Esophagus squamous epithelium (tissue), 5 donors: ENCODE measurements at places on chromosomes 3 and 15.

GRCh38 chr15:99732124-99732750 is 1.0 kb downstream of the LYSMD4 start:
- no peak for DNase-seq

DNA sequence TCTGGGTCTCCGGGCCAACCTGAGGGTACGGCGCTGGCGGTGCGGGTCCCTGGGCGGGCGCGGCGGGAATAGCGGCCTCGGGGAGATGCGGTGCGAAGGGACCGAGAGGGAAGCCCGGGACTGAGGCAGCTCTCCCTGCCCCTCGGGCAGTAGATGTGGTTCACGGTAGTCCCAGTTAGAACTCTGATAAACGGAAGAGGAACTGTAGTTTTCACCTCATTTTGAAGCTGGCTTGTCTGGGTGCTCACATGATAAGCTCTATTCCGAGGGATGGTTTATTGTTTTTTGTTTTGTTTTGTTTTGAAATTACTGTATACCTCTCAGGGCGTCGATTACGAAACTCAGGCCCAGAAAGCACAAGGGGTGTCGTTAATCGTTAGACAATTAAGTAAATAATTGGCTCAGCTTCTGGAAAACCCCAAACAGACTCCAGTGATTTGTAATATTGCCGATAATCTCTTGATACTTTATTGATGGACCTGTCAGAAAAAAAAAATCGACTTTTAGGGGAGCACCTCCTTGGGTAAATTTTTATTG is 413 bp downstream of the NUSAP1 start:
- DNase-seq: no peak

GRCh38 chr3:58874795-58875194 is 175.0 kb downstream of the CFAP20DC start:
- no peak for DNase-seq

GRCh38 chr3:12869035-12869621 is 27.8 kb upstream of the RPL32 start:
- no peak for DNase-seq

DNA sequence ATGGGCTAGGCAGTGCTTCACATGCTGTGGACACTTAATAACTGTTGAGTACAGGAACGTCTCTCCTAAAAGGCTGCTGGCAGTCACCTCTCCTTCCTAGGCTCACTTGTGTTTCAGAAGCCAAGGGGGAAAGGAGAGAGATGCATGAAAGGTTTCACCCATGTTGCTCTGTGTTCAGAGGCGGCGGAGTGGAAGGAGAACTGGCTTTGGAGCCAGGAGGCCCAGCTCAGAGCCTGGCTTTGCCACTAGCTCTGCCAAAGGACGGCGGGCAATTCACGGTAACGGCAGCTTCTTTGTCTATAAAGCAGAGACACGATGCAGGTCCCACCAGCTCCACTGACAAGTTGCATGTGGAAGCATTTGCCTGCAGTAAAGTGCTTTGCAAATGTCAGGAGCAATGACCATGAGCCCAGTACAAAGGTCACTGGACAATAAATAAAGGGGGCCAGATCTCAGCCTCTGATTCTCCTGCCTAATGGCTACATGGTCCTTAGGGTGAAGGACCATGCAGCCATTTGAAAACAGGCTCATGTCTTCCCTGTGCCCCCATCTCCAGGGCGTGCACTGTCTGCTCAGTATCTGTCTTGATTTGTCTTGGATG is 171.7 kb upstream of the TLE3 start:
- DNase-seq: no peak

- DNase-seq: no peak
These were observed 83.0 kb downstream of the AGBL1 start for GRCh38 chr15:86162641-86163040.

- no peak for DNase-seq
These were observed 79.0 kb downstream of the IGF1R start for GRCh38 chr15:98727115-98728040.

GRCh38 chr15:53473435-53473834 is 286.0 kb downstream of the WDR72 start:
- DNase-seq: no peak

- DNase-seq: no peak
These were observed 462 bp downstream of the EDEM1 start for GRCh38 chr3:5187920-5188418.

- DNase-seq: no peak
These were observed 13.0 kb downstream of the SQOR start for GRCh38 chr15:45647828-45648227.

DNA sequence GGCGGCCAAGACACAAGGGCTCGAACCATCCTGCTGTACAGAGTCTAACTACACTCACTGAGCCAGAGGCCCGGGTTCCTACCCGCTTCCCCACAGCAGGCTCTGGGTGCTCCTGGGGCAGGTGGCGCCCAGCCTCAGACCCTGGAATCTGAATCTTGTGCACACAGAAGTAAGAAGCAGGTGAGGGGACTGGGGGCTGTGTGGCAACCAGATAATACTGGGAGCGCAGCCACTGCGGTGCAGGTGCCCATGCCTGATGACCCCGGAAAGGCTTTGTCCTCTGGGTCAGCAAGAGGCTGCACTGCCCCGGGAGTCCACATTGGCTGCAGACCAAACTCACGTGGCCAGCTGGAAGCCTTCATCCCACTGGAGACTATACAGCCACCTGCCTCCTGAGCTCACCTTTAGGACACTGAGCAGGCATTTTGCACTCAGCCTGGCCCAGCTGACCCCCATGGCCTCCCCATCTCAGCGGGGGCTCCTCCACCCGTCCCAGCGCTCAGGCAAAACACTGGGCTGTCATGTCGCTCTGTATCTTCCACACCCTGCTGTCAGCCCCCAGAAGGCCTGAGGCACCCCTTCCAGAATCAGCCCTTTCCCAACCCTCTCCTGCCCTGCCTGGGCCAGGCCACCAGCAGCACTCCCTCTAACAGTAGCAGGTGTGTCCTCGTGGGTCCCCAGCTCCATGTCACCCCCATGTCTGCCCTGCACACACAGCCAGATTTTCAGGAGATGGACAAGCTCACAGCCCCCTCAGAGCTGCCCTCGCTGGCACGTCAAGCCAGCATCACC is 101.0 kb upstream of the IQSEC1 start:
- DNase-seq: no peak

GRCh38 chr3:69290006-69290405 is 95.9 kb downstream of the FRMD4B start:
- no peak for DNase-seq

- no peak for DNase-seq
These were observed 40.0 kb downstream of the ZNF589 start for GRCh38 chr3:48280881-48281280.

DNA sequence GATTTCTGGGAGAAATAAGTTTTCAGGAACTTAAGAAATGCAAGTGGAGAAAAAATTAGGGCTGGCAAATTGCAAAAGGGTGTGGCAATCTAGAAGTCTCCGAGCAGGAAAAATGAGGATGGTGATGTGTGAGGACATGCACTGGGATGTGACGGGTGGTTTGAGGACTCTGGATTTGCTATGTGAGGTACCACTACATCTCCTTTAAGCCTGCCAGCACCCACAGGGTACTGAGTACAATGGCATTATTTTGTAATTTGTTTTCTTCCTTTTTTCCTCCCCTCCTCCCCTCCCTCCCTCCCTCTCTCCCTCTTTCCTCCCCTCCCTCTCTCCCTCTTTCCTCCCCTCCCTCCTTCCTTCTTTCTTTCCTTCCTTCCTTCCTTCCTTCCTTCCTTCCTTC is 237.5 kb downstream of the GAP43 start:
- no peak for DNase-seq

GRCh38 chr15:93372208-93372864 is 283.3 kb upstream of the RGMA start:
- DNase-seq: no peak

- no peak for DNase-seq
These were observed 181.6 kb upstream of the RORA start for GRCh38 chr15:61410662-61411061.

- DNase-seq: no peak
These were observed 30.5 kb upstream of the PXYLP1 start for GRCh38 chr3:141201122-141201521.

- no peak for DNase-seq
These were observed 81.0 kb downstream of the CLDN11 start for GRCh38 chr3:170499562-170500156.

GRCh38 chr15:74906067-74906449 is 593 bp downstream of the FAM219B start:
- DNase-seq: no peak

GRCh38 chr3:13673207-13673606 is 124.3 kb downstream of the FBLN2 start:
- DNase-seq: no peak

- no peak for DNase-seq
These were observed 302.7 kb upstream of the CHRNA7 start for GRCh38 chr15:31727612-31728011.

GRCh38 chr3:79081335-79081734 is 686.5 kb downstream of the ROBO1 start:
- no peak for DNase-seq

DNA sequence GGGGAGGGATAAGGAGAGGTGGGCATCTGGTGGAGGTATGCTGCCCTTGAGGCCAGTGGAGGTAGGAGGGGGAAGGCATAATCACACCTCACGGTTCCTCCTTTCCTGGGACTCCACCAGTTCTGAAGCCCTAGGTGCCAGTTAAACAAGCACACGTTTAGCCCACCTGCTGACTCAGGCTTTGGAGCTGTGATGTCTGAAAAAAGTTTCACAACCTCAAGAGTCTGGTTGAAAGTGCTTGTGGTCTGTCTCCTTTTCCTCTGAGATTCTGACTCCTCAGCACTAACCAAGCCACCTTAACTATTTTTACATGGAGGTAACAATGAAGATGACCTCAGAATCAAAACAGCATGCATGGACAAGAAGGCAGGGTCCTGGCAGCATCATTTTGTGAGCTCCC is 23.0 kb downstream of the HPS3 start:
- no peak for DNase-seq

GRCh38 chr15:56992725-56993124 is 74.3 kb downstream of the TCF12 start:
- no peak for DNase-seq

DNA sequence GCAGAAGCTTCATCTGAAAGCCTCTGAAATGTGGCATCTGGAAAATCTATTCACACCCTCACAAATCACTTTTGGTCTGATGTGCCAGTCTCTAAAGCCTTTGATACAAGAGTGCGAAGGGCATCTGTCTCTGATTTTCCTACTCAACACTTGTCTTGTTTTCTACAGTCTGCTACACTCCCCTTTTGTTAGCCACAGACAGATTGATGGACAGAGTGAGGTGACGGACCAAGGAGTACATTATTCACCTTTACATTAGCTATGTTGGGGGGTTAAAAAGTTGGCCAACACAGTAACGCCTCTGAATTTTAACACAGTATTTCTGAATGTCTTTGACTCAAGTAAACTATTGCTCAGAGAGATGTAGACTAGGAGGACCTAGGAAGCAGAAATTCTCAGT is 63.1 kb downstream of the TNIK start:
- DNase-seq: no peak

DNA sequence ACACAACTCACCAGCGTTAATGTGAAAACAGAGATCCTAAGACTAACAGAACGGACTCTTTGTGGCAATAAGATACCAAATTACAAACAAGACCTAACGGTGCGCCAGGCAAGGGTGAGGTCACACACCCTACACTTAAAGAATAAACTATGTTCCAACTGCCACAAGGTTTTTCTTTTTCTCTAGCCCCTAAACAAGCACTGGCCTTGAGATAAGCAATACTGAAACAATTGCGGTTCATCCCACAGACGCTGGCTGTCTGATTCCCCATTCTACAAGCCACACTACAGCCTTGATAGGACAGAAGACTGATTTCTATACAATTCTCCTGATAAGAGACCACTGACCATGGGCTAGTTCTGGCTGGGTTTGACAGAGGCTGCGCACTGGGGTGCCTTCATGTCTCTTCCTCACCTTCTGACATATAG is 20.5 kb upstream of the LIMD1 start:
- no peak for DNase-seq

DNA sequence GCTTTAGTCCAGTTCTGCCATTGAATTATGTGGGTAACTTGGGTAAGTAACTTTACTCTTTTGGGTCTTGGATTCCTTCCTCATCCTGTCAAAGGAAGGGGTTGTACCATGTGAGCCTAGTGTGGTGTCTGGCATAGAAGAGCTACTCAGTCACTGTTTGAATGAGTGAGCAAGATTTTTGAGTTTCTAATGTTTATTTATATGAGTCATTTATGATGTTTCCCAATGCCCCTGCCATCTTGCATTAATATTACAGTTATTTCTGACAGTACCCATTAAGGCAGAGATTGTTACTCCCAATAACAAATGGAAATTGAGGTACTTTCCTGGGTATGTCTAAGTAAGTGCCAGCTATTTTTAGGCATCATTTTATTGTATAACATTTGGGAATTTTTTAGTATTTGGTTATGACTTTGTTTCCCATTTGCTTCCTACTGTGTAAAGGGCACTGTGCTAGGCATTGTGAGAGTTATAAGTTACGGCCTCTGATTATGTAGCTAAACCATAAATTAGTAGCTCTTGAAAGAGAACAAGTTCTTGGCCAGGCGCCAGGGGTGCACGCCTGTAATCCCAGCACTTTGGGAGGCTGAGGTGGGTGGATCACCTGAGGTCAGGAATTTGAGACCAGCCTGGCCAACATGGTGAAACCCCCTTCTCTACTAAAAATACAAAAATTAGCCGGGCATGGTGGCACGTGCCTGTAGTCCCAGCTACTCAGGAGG is 23.5 kb downstream of the NR1D2 start:
- DNase-seq: no peak

DNA sequence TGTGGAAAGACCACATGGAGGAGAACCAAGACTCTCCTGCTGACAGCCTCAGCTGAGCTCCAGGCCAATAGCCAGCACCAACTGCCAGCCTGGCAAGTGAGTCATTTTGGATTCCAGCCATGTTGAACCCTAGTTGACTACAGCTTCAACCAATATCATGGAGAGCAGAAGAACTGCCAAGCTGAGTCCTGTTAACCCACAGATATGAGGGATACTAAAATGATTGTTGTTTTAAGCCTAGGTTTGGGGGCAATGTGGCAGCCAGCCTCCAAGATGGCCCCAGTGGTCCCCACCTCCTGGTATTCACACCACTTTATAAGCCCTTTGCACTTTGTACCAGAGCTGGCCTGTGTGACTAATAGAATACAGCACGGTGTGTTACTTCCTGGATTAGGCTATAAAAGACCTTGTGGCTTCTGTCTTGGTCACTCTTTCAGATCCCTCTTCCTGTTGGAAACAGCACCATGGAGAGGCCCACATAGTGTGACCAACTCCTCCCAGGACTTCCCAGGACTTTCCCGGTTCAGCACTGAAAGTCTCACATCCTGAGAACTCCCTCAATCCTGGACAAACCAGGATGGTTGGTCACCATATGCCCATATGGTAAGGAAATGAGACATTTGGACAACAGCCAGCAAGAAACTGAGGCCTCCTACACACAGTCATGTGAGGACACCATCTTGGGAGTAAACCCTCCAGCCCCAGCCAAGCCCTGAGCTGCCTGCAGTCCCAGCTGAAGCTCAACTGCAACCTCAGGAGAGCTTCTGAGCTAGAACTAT is 32.4 kb upstream of the CDV3 start:
- no peak for DNase-seq

GRCh38 chr3:59016930-59017616 is 32.8 kb downstream of the CFAP20DC start:
- no peak for DNase-seq

GRCh38 chr3:126654571-126655383 is at the start of gene TXNRD3:
TSS of gene TXNRD3 (minus strand) at chr3:126655124.
- no peak for DNase-seq
